ENCODE measurements at places on chromosomes 5 and 9.

GRCh38 chr5:137734331-137734730, 1.6 kb downstream of the KLHL3 start:
- no peak for DNase-seq

DNA sequence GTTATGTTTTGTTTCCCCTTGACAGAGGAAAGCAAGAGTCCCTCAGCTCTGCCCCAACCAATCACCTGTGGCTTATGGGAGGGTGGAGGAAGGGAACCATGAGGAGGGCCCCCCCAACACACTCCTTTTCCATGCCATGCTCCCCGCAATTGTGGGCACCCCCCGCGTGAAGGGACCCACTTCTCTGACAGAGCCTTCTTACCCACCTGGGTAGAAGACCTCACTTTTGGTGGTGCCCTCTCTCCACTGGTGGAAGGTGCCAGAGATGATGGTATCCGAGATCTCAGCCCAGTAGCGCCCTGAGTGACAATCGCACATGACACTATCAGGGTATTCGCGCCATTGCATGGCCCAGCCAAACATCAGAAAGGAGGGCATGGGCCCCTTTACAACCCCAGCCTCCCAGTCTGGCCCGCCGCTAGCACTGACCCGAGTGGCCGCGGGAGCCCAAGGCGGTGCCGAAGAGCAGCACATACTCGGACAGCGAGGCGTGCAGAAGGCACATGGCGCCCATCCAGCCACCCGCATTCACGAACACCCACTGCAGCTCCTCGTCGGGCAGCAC, 714 bp downstream of the SIGMAR1 start:
- DNase-seq: no peak

GRCh38 chr5:88281322-88281721, 12.7 kb upstream of the TMEM161B start:
- no peak for DNase-seq

- peak; percentile 54 for DNase-seq
Measured at GRCh38 chr9:69027355-69028097, 8.0 kb upstream of the FXN start.

DNA sequence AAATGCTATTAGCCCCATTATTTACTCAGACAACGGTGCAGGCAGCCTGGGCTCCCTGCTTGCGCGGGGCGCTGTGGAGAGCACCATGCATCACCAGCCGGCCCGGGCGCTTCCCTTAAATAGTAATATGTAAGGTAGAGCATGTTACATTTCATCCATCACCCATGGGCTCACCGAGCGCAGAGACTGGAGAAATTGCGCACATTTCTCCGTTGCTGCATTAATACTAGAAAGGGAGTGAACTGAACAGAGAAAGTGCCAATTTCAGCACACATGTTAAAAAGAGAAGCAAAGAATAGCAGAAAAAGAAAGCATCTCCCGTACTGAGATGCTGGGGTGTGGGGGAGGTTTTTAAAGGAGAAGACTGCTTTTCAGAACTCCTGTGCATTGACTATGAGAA, 400.3 kb downstream of the ZSWIM6 start:
- DNase-seq: no peak

DNA sequence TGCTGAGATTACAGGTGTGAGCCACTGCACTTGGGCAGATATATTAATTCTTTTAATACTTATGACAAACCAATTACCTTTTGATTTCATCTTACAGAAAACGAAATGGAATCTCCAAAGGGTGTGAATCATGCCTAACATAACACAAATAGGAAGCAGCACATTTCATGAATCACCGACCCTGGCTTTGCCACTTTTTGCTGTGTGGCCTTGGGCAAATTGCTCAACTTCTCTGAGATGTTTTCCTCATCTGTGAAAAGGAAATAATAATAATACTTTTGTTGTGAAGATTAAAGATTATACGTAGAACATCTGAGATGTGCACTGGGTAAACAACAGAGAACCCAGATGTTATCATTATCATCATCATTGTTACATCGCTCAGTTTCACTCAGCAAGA, 50.7 kb upstream of the FREM1 start:
- DNase-seq: no peak

DNA sequence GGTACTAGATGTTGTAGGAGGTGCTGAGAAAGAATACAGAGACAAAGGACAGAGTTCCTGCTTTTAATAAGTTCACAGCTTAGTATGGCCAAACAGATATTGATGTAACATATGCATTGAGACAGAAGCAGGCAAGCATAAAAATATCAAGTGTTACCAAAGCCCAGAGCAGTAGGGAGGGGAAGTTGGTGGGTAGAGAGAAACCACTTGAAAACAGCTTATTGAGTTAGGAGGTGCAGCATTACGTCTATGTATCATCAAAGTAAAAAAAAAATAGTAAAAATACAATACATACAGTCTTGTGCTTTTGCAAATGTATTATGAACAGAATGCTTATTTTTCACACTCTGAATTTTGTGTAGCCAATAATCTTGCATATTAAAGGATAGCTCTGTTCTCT, 441.8 kb upstream of the SGCD start:
- no peak for DNase-seq

GRCh38 chr5:39678534-39678933, 253.8 kb upstream of the DAB2 start:
- no peak for DNase-seq

GRCh38 chr9:92602413-92602812, 66.6 kb upstream of the ECM2 start:
- no peak for DNase-seq

GRCh38 chr5:36482812-36483211, 123.6 kb upstream of the SLC1A3 start:
- no peak for DNase-seq

GRCh38 chr5:35161652-35162273, 68.5 kb downstream of the PRLR start:
- no peak for DNase-seq

DNA sequence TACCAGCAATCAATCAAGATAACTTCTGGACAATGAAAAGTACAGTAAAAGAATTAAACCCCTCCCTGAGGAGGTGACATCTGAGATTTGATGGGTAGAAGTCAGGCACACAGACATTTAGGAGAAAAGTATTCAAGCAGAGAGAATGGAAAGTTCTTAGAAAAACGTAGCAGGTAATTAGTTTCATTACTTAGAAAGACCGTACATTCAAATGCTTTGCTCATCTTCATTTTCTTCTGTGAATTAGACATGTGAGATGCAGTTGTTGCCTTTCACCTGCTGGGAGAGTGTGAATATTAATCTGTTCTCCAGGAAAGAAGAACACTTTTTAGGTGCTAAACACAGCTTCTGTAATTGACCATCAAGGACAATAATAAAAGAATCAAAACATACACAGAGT, 71.3 kb upstream of the PPP1R2B start:
- no peak for DNase-seq

DNA sequence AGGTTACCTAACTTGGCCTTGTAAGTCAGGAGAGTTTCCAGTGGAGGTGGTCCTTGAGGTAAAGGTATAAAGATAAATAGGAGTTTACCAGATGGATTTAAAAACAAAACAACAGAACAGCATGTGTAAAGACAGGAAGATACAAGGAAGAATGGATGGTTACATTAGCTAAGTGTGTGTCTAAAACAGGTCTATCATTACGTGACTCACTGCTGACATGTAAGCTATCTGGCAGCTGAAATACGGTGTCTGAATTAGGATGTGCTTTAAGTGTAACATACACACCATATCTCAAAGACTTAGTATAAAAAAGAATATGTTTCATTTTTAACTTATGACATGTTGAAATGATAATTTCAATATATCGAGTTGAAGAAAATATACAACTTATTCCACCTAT, 405.1 kb upstream of the ADAMTSL1 start:
- no peak for DNase-seq

DNA sequence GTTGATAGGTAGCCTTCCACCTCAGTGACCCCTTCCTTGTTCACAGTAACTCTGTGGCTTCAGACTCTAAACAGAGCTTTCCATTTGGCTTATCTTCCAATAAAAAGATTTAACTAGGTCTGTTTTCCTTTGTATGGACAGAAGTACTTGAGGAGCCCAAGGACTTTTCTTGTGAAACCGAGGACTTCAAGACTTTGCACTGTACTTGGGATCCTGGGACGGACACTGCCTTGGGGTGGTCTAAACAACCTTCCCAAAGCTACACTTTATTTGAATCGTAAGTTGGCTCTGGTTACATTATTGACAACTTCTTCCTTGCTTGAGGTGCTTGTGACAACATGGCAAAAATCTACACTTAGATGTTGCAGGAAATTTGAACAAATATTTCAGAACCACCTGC, 39.4 kb downstream of the OSMR start:
- no peak for DNase-seq

DNA sequence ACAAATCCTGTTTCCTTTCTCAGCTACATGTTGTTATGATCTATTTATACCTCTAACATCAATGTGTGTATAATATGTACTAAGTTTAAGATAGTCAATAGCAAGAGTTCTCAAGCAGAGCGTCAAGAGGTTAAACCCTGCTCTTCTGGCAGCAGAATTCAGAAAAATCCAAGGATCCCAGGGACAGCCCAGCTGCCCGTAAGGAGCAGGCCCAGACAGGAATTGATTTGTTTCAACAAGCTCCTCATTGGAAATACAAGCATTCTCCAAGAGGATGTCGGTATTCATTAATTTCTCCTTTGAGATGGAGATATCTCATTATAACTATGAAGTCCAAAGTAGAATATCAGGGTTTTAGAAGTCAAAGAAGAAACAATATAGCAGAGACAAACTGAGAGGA, 14.9 kb downstream of the EFNA5 start:
- no peak for DNase-seq

GRCh38 chr9:19074229-19074628, 25.0 kb downstream of the RRAGA start:
- DNase-seq: no peak

DNA sequence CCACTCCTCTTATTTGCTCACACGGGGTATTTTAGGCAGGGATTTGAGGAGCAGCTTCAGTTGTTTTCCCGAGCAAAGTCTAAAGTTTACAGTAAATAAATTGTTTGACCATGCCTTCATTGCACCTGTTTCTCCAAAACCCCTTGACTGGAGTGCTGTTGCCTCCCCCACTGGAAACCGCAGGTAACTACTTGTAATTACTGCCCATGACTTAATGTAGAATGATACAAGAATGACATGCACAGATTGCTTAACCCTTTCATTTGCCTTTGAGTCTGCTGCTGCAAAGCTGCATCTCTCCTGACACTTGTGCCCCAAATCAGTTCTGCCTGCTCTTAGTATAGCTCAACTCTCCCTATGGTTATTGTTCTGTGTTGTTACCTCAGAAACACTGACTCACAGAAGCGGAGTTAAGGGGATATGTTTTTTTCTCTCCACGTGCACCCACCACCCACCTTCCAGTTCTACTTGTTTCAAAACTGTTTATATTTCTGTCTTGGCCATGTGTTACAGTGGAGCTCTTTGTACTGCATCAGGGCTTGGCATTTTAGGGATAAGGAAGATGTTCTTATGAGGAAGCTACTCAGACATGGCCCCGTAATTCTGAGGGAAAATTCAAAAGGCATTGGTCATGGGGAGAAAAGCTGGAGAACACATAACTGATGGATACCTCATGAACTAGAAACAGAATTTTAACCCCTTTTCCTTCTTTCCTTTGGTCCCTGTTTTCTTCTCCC, 2.3 kb downstream of the ADRB2 start:
- DNase-seq: no peak

GRCh38 chr5:177478711-177479646, 5.5 kb upstream of the DBN1 start:
- DNase-seq: no peak

- no peak for DNase-seq
Measured at GRCh38 chr5:78972654-78973428, 12.3 kb downstream of the ARSB start.

GRCh38 chr9:27533311-27533710, 3.7 kb upstream of the MOB3B start:
- DNase-seq: no peak

DNA sequence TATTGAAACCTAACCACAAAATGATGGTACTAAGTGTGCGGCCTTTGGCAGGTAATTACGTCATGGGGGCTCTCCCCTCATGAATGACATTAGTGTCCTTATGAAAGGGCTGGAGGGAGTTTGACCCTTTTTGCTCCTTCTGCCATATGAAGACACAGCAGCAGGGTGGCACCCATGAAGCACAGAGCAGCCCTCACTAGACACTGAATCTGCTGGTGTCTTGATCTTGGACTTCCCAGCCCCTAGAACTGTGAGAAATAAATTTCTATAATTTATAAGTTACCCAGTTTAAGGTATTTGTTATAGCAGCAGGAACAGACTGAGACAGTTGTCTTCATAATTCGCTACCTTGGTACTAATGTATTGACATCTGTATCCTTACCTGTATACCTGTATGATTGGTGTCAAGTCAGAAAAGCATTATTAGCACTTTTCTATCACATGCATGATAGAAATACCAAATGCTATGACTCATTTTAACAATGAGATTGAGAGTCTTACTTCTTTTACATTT, 80.4 kb downstream of the GCNT4 start:
- DNase-seq: no peak

GRCh38 chr5:123701511-123702200, 189.7 kb downstream of the CSNK1G3 start:
- no peak for DNase-seq

DNA sequence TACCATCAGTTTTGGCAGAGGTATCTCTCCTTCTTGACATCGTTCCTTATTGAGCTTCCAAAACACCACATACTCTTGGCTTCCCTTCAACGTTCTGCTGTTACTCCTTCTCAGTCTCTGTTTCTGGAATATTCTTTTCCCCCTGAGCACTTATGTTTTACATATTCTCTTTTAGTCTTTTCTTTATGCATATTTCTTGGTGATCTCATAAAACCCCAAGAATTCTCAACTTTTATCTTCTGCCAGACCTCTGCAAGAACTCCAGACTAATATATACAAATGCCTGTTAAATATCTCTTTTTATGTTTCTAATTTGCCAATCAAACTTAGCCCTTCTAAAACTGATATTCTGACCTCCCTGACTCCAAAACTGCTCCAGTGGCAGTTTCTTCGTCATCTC, 453.4 kb upstream of the CTNND2 start:
- no peak for DNase-seq

- no peak for DNase-seq
Measured at GRCh38 chr9:75685062-75685461, 205.4 kb upstream of the PCSK5 start.

- no peak for DNase-seq
Measured at GRCh38 chr5:163846512-163846911, 341.1 kb downstream of the MAT2B start.

DNA sequence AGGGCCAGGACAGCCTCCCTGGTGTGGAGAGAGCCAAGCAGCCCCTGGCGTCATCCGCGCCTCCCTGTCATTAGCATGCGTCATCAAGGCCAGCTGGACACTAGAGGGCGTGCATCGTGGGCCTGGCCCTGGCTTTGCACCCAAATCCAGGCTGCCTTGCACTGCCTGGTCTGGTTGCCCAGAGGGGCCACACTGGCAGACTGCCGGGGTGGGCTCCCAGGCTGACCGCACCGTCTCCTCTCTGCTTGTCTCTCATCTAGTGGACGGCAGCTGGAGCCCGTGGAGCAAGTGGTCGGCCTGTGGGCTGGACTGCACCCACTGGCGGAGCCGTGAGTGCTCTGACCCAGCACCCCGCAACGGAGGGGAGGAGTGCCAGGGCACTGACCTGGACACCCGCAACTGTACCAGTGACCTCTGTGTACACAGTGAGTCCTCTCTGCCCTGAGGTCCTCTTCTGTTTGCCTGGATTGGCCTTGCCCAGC, 29.0 kb downstream of the HK3 start:
- peak; percentile 17 for DNase-seq

All from iPS DF 19.7 (cell line).